ENCODE measurements at places on chromosomes 2 and 18.

- DNase-seq, result no peak
Measured at GRCh38 chr2:117058366-117058765, 756.1 kb upstream of the DDX18 start.

DNA sequence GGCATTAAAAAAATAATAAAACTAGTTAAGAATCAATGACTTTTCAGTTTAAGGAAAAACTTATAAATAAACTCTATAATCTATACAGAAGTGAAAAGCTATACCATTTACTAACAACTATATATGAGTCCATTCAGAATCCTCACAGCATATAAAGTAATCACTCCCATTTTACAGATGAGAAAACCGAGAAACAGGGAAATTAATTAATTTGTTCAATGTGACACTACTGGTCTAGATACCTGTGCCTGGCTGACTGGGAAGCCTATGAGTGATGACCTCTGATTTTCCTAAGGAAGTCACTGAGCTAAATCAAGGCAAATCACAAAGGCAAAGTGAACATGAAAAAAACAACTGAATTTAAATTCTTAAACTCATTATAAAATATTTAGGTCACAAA, 99.5 kb upstream of the RNU4ATAC start:
- DNase-seq, result no peak

GRCh38 chr2:120013597-120014223, 833 bp downstream of the EPB41L5 start:
- DNase-seq, result no peak

DNA sequence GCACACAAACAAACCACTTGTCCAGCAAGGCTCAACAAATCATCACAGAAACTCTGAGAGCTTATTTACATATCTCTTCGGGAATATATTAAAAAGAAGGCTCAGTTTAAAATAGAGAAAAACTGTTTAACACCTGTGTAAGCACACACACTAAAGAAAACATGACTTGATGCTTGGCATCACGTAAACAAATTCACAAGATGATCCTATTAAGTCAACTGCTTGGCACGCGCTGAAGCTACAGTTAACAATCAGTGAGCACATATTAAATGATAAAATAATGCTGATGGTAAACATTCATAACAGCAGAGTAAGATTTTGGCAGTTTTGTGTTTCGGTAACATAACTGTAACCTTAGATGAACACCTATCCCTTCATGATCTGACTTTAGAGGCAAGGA, 4.3 kb upstream of the HES6 start:
- no peak for DNase-seq

DNA sequence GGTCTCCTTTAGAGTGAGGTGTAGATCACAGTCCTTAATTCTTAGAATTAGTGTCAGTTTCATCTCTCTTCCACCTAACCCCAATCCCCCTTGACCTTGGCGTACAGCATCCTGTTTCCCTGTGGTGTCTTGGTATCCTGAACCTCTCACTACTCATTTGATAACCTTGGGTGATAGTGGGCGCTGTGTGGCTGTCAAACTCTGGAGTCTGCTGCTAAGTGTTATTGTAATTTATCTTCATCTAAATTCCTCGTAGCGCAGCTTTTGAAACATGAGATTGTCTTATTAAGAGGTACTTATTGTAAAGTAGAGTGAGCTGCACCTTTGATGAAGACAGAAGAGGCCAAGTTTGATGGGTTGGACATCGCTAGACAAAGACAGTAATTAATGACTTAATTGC, 222.6 kb upstream of the SPRED2 start:
- DNase-seq, result no peak

DNA sequence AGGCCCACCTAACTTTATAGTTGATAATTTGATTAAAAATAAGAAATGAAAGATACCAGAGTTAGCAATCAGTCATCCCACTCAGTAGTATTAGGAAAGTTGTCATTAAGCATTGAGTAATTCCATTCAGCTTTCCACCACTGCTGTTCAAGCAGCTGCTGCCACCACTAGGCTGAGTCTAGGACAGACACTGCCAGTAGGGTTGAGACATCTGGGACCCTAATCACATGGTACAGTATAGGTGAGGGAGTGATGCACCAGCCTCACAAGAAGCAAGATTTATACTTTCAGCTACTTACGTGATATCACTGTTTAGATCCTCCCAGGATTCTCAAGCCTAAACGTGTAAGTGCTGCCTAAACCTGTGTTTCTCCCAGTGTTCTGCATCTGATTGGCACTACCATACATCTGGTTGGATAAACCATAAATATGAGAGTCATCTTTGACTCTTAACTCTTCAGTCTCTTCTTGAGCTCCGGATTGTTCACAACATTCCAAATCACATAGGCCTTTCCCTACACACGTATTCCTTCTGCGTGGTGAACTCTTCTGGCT, 3.2 kb downstream of the UBXN4 start:
- DNase-seq, result no peak

DNA sequence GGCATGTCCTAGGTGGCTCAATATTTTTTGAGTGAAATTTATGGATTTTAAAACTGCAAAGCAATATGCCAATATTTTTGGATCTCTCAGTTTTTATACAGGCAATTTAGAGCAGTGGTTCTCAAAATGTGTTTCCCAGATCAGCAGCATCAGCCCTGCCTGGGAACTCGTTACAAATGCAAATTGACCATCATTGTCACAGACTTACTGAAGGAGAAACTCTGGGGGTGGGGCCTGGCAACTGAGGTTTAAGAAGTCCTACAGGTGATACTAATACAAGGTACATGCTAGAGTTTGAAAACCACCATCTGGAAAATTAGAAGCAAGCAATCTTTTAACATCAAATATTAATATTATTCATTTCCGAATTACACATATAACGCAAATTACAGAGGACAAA, 215.6 kb upstream of the PID1 start:
- no peak for DNase-seq

DNA sequence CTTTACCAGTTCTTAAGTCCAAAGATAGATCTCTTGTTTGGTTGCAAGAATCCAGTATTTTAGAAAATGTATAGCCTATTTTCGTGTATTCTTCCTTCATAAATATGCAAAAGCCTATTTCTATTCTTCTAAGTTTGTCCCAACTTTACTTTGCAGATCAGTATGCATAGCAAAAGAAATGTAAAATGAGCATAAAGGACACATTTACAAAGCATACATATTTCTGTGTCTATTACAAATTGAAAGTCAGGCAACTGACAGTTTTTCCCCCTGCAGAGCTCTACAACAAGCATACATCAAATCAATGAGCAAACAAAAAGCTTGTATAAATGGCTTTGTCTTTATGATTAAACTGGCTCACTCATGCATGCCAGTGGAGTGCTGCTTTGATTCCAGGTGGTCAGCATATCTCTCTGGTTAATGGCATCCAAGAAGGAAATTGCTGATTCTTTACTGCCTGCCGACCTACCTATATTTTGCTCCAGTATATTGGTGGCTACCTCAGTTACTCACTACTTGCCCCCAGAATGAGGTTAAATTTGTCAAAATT, 10.0 kb upstream of the VPS54 start:
- DNase-seq, result no peak

All from activated naive CD8-positive, alpha-beta T cell treated with anti-CD3 and anti-CD28 coated beads, Interleukin-2, amount 10 ng/mL, durations not matched to agents 7 days and 5 days (primary cell).